Aorta (tissue), 5 donors: ENCODE measurements at places on chromosomes 12 and 14. TPM values are rescaled to one million over a fixed set of nuclear protein-coding genes. Genes with fewer than 3 reads are reported as not detected.

Gene RNASE7
- not detected for polyA plus RNA-seq

Gene CD4
- polyA plus RNA-seq = 14.3 TPM

Gene ZNF641
- 9.0 TPM for polyA plus RNA-seq

Gene SLC24A4
- 0.26 TPM for polyA plus RNA-seq

Gene ESYT1
- 54.6 TPM for polyA plus RNA-seq

Gene SLC4A8
- polyA plus RNA-seq = 0.36 TPM

Gene TUNAR
- polyA plus RNA-seq = not detected

Gene MDGA2
- not detected for polyA plus RNA-seq

Gene TCTN2
- 2.3 TPM for polyA plus RNA-seq

GRCh38 chr12:84912198-84913128 is at the start of gene SLC6A15:
TSS of gene SLC6A15 (minus strand) at chr12:84912799. CDS start at chr12:84892120, 20,679 bp downstream.
- H3K4me1 ChIP-seq = no peaks in the 10 kb centered on the region
- H3K36me3 ChIP-seq = no peaks in the 10 kb centered on the region
- H3K4me3 ChIP-seq = no peak within 1 kb of the TSS
- H3K27me3 ChIP-seq = no peaks in the 10 kb centered on the region
- DNase-seq = no peak

DNA sequence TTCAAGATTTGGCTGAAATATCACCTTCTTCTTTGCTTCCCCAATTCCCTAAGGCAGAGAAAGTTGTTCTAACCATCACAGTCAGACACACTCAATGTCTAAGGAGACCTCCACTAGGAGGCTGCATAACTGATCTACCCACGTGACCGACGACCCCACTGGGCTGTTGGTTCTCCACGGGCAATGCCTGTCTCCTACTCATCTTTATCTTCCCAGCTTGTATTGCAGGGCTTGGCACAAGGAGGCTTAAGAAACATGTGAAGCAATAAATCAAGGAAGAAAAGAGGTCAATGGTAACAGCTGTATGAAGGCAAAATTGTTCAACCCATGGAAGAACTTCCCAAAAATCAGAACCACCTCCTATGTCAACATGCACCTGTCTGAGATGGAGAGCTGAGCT is 27.1 kb downstream of the NT5DC3 start:
- H3K4me1 ChIP-seq = peaks cover 3% of the 10 kb centered on the region
- H3K36me3 ChIP-seq = peaks cover 2% of the 10 kb centered on the region
- H3K27me3 ChIP-seq = no peaks in the 10 kb centered on the region
- peak overlapping the region; percentile 5 for H3K27ac ChIP-seq
- H3K4me3 ChIP-seq = no peak overlapping the region

- no peak overlapping the region for H3K27ac ChIP-seq
- H3K27me3 ChIP-seq = no peaks in the 10 kb centered on the region
- H3K4me1 ChIP-seq = peaks cover 13% of the 10 kb centered on the region
- DNase-seq = no peak
- H3K4me3 ChIP-seq = no peak overlapping the region
Measured at GRCh38 chr12:5451251-5451650, 19.3 kb downstream of the NTF3 start.

- H3K4me1 ChIP-seq = no peaks in the 10 kb centered on the region
- no peak for DNase-seq
- no peaks in the 10 kb centered on the region for H3K27me3 ChIP-seq
Measured at GRCh38 chr12:122929812-122930211, 33.9 kb upstream of the VPS37B start.

DNA sequence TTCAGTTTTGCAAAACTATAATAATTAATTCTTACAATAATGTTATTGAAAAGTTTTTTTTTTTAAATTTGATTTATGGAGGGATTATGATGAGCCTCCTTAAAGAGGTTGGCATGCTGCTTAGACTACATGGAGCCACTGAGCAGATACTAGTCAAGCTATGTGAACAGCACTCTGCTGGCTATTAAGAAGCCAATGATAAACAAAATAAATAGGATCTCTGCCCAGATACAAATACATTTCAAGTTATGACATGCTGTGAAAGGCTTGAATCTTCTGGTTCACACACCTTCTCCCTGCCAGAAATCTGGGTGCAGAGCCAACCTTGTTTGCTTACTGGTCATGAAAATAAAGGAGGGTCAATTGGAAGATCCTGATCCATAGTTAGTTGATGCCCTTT is 107.4 kb upstream of the NAV3 start:
- DNase-seq = no peak
- H3K36me3 ChIP-seq = no peaks in the 10 kb centered on the region
- H3K4me1 ChIP-seq = no peaks in the 10 kb centered on the region
- no peaks in the 10 kb centered on the region for H3K27me3 ChIP-seq
- no peak overlapping the region for H3K27ac ChIP-seq
- no peak overlapping the region for H3K4me3 ChIP-seq

DNA sequence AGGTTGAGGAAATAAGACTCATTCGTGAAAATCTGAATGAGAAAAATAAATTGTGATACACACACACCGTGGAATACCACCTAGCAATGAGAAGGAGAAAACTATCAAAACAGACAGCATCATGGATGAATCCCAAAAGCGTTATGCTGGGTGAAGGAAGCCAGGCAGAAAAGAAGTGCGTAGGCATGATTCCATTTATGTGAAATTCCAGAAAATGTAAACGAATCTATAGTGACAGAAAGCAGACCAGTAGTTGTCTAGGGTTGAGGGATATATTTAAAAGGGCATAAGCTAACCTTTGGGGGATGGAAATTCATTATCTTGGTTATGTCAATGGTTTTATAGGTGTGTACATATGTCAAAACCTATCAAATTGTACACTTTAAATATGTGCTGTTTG is 42.5 kb upstream of the ANO2 start:
- H3K27ac ChIP-seq = no peak overlapping the region
- DNase-seq = no peak
- no peaks in the 10 kb centered on the region for H3K4me1 ChIP-seq
- no peaks in the 10 kb centered on the region for H3K36me3 ChIP-seq
- H3K4me3 ChIP-seq = no peak overlapping the region

DNA sequence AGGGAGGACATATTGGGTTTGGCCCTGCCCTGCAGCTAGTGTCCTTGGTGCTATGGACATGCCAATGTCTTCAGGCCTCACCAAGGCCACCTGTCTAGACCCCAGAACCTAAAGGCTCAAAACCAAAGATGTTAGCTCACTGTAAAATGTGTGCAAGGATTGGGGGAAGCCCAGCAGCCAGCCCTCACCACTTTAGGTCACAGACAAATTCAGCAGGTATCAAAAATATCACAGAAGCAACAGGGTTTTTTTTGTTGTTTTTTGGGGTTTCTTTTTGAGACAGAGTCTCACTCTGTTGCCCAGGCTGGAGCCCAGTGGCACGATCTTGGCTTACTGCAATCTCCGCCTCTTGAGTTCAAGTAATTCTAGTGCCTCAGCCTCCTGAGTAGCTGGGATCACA is 29.0 kb upstream of the NINJ2 start:
- DNase-seq = no peak
- H3K27me3 ChIP-seq = no peaks in the 10 kb centered on the region
- H3K4me3 ChIP-seq = no peak overlapping the region
- no peaks in the 10 kb centered on the region for H3K36me3 ChIP-seq
- H3K27ac ChIP-seq = no peak overlapping the region

DNA sequence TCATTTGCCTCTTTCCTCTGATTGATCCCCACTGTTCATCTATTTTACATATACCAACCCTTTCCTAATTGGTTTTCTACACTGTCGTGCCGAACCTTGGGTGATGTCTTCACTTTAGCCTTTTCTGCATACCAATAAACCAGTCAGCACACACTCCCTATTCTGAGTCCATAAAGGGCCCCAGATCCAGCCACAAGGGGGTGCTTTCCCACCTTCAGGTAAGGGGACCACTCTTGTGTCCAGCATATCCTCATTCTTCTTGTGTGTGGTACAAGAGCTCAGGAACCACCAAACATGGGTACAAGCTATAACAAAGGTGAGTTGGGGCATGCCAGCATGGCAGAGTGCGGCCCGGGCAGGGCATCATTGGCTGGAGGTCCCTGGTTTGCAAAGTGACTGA is 859.8 kb downstream of the FSCB start:
- no peak overlapping the region for H3K27ac ChIP-seq
- no peak for DNase-seq
- H3K27me3 ChIP-seq = no peaks in the 10 kb centered on the region
- no peaks in the 10 kb centered on the region for H3K4me1 ChIP-seq
- no peaks in the 10 kb centered on the region for H3K36me3 ChIP-seq

DNA sequence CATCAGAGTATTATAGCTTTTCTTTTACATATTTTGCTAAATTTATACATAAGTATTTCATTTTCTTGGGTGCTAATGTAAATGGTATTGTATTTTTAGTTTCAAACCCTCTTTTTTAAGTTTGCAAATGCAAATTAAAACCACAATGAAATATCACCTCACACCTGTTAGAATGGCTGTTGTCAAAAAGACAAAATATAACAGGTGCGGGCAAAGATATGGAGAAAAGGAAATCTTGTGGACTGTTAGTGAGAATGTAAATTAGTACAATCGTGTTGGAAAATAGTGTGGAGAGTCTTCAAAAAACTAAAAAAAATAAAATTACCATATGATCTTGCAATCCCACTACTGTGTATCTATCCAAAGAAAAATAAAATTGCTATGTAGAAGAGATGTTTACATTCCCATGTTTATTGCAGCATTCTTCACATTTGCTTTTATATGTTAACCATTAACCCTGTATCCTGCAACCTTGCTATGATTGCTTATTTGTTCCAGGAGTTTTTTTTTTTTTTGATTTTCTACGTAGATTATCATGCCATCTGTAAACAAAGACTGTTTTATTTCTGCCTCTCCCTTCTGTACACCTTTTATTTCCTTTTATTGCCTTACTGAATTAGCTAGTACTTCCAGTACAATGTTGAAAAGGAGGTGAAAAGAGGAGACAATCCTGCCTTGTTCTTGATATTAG is 405.4 kb upstream of the MIS18BP1 start:
- H3K27me3 ChIP-seq = no peaks in the 10 kb centered on the region
- no peak overlapping the region for H3K27ac ChIP-seq
- DNase-seq = no peak
- H3K4me1 ChIP-seq = no peaks in the 10 kb centered on the region
- H3K36me3 ChIP-seq = no peaks in the 10 kb centered on the region
